ENCODE measurements at places on chromosomes 7 and 10.

DNA sequence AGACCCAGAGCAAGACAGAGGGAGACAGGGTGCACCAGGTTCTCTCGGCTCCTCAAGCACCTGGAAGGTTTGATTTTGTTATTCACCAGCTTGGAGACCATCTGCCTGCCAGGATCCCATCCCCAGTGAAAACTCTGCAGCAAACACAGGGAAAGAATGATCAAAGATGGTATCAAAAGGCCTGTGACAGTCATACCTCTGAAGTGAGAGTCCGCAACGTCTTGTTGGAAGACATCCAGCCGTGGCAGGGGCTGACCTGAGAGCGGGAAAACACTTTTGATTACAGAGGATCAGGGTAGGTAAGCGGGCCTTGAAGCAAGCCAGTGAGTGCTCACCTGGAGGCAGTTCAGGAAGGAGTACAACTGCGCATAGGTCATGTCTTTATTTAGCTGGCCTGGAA lies 142.3 kb downstream of the ANLN start:
- DNase-seq: no peak

DNA sequence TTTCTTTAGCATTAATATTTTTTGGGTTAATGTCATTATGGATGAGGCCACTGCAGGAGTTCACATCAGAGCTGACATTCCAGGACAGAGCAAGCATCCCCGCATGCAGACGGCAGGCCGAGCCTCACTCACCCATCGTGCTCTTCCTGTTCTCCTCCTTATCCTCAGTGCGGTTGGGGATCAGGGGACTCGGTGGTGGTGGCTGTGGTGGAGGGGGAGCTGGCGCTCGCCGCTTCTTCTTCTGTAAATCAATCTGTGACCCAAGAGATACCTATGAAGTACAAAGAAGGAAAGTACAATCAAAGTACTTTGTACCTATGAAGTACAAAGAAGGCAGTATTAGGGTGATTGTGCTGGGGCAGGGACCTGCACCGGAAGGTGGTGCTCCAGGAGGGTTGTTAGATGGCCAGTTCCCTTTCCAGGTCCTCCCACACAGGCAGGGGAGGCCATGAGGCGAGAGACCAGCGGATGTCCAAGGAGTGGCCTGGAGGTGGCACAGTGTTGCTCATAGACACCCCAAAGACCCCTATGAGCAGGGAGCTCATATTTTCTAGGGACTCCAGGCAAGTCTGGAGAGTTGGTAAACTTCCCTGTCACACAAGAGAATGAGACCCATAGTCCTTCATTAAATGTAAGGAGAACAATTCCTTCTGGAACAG lies 231.4 kb downstream of the COBL start:
- no peak for DNase-seq

- no peak for DNase-seq
These were observed 268 bp upstream of the IGFBP3 start for GRCh38 chr7:45921381-45921698.

DNA sequence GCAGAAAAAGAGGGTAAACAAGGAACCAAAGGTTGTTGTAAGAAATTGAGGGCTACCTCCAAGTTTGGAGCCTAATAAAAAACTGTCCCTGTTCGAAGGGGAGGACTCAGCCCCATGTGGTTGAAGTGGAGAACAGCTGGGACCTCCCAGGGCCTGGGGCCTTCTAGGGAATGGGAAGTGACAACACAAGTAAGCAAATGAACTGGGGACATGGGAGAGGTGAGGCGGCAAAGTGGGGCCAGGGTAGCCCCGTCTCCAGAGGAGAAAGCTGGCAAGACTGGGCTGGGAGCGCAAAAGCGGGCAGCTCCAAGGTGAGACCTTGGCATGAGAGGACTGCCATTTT lies 198.1 kb downstream of the ZNF438 start:
- DNase-seq: no peak

Data from fibroblast of the conjunctiva (primary cell).